ENCODE measurements at places on chromosomes 7 and 10.

DNA sequence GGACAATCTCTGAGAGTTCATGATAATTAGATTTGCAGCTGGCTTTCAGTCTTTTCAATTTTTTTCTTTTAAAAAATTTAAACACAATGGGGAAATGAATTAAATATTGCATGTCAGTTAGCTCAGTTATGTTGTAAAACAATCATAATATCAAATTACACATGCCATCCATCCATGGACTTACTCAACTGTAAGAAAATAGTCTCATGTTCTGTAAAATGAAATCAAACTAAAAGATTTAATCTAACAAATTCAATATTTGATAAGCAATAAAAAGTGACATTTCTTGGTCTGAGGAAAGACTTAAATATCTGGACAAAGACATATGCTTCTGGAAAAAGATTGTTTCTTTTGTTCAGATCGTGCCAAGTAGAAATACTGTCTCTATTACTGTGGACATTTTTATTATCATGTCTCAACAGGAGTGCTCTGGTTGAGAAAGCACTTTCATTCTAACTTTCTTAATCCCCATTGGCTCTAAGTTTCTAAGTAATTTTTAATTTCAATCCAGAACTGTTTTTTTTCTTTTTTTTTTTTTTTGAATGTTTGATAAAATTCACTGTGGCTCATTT lies 179.2 kb upstream of the FAM3C start:
- DNase-seq: no peak

DNA sequence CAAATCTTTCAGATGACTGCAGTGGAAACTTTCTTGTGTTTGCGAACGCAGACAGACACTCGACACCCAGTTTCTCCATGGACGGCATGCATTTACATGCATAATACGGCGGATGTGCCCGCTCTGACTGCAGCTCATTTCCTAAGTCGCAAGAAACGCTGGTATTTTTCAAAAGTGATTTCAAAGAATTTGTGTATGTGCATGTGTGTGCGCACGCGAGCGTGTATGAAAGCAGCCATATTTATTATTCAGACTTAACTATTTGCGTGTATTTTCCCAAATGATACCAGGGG lies 436.5 kb upstream of the MGMT start:
- no peak for DNase-seq

DNA sequence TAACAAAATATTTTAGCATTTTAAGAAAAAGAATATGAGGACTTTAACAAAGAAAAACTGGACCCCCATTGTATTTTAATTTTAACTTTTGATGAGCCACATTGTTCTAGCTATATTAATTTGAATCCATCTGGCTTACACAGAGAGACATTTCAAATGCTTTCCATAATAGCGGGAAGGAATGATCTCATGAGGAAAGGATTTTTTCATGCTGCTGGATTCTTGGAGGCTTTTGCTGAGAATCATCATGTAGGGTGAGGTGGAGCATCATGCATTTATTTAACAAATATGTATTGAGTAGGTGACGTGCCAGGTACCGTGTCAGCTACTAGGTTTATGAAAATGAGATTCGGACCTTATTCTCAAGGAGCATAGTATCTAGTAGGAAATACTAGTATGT lies 1006.3 kb downstream of the SORCS1 start:
- DNase-seq: peak; percentile 9

GRCh38 chr7:127873151-127873550 lies 158.1 kb downstream of the LRRC4 start:
- no peak for DNase-seq
